ENCODE measurements at places on chromosomes 13 and 19.
A peak's percentile ranks its signal among the peaks of the same experiment; 100 is the strongest.

GRCh38 chr19:55165952-55166529, 372 bp downstream of the DNAAF3 start:
- H3K36me3 ChIP-seq = no peaks in the 10 kb centered on the region
- H3K4me3 ChIP-seq = peak overlapping the region; percentile 94
- peak overlapping the region; percentile 97 for H3K27ac ChIP-seq
- H3K4me1 ChIP-seq = peaks cover 8% of the 10 kb centered on the region
- peaks cover 56% of the 10 kb centered on the region for H3K27me3 ChIP-seq

GRCh38 chr19:35297922-35298321, 6.0 kb downstream of the MAG start:
- DNase-seq = no peak
- no peaks in the 10 kb centered on the region for H3K36me3 ChIP-seq
- peaks cover 21% of the 10 kb centered on the region for H3K4me1 ChIP-seq
- H3K27me3 ChIP-seq = no peaks in the 10 kb centered on the region

DNA sequence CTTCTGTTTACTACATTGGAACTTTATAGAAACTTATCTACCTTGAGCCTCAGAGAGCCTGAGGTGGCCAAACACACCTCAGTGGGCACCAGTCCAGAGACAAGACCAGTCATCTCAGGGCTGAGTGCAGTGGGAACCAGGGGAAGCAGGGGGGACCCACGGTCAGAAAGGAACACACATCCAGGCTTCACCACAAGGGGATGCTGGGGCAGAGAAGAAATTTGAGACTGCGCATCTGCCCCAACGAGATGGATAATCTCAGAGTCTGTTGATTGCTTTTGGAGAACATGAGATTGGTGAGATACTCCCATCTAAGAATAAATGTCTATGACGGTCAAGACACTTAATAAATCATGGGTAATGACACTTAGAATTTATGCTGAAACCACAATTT, 98.7 kb downstream of the DOCK9 start:
- peaks cover 13% of the 10 kb centered on the region for H3K4me1 ChIP-seq
- H3K4me3 ChIP-seq = no peak overlapping the region
- no peak for DNase-seq
- H3K36me3 ChIP-seq = peaks cover 20% of the 10 kb centered on the region
- H3K27ac ChIP-seq = no peak overlapping the region

DNA sequence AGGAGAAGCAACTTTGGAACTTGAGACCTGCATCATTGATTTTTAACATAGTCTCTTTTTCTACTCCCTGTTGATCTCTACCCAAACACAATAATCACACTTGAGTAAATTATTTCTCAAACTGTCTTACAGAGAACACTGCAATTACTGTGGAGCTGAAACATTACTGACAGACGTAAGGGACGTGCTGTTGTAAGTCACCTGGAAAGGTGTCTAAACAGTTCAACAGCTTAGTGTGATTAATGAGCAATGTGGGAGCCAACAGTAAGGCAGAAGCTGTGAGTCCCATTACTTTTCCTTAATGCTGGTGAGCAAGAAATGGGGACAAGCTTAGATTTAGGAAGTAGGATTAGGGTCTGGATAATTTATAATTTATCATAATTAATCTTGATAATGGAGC, 265.7 kb downstream of the DLEU7 start:
- H3K36me3 ChIP-seq = no peaks in the 10 kb centered on the region
- no peaks in the 10 kb centered on the region for H3K27me3 ChIP-seq
- no peak overlapping the region for H3K27ac ChIP-seq

- DNase-seq = no peak
- no peaks in the 10 kb centered on the region for H3K27me3 ChIP-seq
- no peaks in the 10 kb centered on the region for H3K4me1 ChIP-seq
- H3K36me3 ChIP-seq = no peaks in the 10 kb centered on the region
- H3K27ac ChIP-seq = no peak overlapping the region
Measured at GRCh38 chr13:40464337-40465014, 202.0 kb downstream of the FOXO1 start.

DNA sequence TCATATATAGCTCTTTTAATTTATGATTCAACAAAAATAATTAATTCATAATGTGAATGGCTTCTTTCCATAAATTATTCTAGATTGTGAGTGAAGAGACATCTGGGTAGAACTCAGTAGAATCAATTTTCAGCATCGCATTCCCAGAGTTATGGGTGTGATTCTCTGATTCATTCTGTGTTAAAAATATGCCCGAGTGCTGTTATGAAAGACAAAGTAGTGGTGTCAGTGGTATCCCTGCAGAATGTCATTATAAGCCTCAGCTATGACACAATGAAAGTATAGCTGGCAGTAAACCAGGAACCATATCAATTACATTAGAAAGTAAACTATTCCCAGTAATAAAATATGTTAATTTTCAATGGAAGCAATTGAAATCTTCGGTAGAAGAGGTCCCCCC, 480.5 kb upstream of the SLITRK1 start:
- no peaks in the 10 kb centered on the region for H3K27me3 ChIP-seq
- no peak for DNase-seq
- peak overlapping the region; percentile 32 for H3K27ac ChIP-seq
- H3K4me3 ChIP-seq = no peak overlapping the region
- peaks cover 1% of the 10 kb centered on the region for H3K36me3 ChIP-seq

DNA sequence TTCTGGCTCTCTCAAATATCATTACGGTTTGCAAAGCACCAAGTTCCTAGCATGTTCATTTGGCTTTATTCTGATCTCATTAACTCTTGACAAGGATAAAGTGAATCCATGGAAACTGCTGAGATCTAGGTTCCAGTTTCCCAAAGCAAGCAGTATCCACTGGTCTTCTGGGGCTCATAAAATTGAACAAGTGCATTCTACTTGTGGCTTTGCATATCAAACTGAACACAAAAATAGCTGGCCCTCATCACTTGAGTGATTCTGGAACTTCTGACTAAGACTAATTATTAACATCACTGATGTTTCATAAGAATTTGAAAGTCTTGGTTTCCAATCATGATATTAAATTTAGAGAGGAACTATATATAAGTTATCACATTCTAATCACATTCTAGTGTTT, 6.3 kb upstream of the KCTD12 start:
- peaks cover 7% of the 10 kb centered on the region for H3K4me1 ChIP-seq
- H3K36me3 ChIP-seq = peaks cover 3% of the 10 kb centered on the region
- no peak for DNase-seq
- H3K4me3 ChIP-seq = no peak overlapping the region
- peaks cover 63% of the 10 kb centered on the region for H3K27me3 ChIP-seq

DNA sequence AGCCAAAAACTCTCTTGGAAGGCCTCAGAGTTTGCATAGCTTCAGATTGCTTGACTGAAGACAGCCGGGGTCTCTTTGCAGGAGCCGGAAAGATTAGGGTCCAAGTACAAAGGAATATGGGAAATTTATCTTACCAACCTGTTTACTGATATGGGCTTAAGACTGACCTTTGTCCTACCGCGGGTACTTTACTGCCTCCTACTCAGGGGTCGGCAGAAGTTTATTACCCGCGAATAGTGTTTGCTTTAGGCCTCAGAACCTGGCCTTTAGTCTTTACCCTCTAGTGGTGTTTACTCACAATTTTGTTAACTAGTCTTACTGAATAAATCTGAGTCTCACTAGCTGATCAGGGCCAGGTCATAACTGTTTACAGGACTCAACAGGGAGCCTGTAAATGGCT, 765.4 kb upstream of the SPRY2 start:
- no peak overlapping the region for H3K27ac ChIP-seq
- H3K4me1 ChIP-seq = no peaks in the 10 kb centered on the region
- no peak overlapping the region for H3K4me3 ChIP-seq
- no peaks in the 10 kb centered on the region for H3K36me3 ChIP-seq

DNA sequence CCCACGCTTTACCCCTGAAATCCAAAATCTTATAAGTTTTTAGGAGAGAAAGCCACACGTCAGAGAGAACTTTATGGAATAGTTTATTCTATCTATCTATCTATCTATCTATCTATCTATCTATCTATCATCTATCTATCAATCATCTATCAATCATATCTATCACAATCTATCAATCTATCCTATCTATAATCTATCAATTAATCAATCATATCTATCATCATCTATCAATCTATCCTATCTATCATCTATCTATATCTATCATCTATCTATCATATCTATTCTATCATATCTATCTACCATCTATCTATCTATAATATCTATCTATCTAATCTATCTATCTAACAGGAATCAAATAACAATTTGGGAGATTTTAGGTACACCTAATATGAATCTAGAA, 115.1 kb downstream of the FGF9 start:
- peaks cover 3% of the 10 kb centered on the region for H3K4me1 ChIP-seq
- no peak overlapping the region for H3K27ac ChIP-seq
- H3K4me3 ChIP-seq = no peak overlapping the region
- DNase-seq = no peak
- no peaks in the 10 kb centered on the region for H3K36me3 ChIP-seq

DNA sequence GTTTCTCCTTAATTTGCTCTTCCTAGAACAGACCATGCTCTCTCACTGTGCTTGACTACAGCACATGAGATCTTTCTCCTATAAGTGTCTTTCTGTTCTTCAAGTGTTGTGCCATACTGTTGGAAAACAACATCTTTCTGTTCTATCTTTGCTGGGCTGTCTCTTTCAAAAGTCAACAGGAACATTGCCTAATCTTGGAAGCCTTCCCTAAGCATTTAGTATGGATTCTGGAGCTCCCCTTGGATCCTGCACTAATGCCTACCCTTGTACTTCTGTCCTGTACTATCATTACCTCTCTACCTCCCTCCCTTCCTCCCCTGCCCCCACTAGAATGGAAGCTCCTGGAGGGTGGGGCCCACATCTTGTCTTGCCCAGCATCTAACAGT, 26.8 kb downstream of the STARD13 start:
- no peaks in the 10 kb centered on the region for H3K27me3 ChIP-seq
- no peak for DNase-seq
- peaks cover 35% of the 10 kb centered on the region for H3K4me1 ChIP-seq
- H3K4me3 ChIP-seq = no peak overlapping the region
- H3K36me3 ChIP-seq = peaks cover 1% of the 10 kb centered on the region

DNA sequence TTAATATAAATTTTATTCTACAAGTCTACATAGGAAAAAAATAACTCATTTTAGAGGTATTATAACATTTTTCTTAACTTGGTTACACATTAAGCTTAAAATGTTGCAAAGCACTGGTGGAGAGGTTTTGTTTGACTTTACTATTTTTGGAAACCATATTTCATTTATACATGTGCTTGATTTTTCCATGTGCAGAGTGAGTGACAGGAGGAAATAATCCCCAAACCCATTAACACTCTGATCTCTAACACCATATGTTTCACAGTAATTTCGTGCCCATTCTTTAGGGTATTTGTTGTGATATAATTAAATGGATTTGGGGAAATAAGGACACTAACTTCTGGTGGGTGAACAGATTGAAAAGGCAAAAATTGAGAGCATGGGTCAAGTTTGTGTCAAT, 2124.4 kb upstream of the PCDH20 start:
- peaks cover 13% of the 10 kb centered on the region for H3K4me1 ChIP-seq
- H3K36me3 ChIP-seq = no peaks in the 10 kb centered on the region
- no peak for DNase-seq
- H3K27ac ChIP-seq = no peak overlapping the region

- H3K4me1 ChIP-seq = peaks cover 49% of the 10 kb centered on the region
- H3K4me3 ChIP-seq = no peak overlapping the region
- no peak for DNase-seq
- peak overlapping the region; percentile 64 for H3K27ac ChIP-seq
Measured at GRCh38 chr19:40815223-40815622, 16.2 kb downstream of the EGLN2 start.

DNA sequence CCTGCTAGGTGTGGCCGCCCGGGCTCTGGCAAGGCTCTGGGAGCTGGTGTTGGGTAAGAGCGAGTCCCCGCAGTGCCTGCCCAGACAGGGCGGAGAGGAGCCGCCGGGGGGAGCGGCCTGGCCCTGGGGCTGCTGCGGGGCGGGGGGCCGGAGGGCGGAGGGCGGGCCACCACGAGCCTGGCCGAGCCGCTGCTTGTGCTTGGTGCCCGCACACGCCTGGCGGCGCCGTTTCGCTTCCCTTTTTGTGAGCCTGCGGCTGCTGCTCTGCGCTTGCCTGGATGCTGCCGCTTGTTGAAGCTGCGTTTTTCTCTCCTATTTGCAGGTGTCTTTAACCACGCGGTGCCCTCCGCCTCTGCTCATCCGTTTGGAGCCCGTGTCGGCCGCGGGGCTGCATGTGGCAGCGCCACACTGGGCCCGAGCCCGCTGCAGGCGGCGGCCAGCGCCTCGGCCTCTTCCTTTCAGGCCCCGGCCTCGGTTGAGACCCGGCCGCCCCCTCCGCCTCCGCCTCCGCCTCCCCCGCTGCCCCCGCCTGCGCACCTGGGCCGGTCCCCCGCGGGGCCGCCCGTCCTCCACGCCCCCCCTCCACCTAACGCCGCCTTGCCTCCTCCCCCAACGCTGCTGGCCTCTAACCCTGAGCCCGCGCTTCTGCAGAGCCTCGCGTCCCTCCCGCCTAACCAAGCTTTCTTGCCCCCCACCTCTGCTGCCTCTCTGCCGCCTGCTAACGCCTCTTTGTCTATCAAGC, 8.5 kb downstream of the PLEKHJ1 start:
- no peak overlapping the region for H3K27ac ChIP-seq
- H3K4me3 ChIP-seq = no peak overlapping the region
- H3K36me3 ChIP-seq = peaks cover 14% of the 10 kb centered on the region
- DNase-seq = no peak
- H3K27me3 ChIP-seq = no peaks in the 10 kb centered on the region

DNA sequence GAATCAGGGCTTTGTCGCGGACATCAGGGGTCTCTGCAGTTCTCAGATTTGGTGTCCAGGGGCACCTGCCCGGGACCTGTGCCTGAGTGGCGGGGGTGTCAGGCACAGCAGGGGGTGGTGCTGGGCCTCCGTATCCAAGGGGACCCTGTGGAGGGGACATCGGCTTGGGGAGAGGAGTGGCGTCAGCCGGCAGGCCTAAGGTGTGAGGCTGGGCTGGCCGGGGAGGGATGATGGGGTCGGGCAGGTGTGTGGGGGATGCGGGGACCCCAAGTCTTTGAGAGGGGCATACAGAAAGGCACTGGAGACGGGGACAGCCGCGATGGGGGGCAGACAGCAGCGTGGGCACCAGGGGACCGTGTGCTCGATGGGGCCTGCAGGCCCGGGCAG, 2.5 kb downstream of the EFNA2 start:
- peak overlapping the region; percentile 36 for H3K4me3 ChIP-seq
- no peaks in the 10 kb centered on the region for H3K36me3 ChIP-seq
- no peak overlapping the region for H3K27ac ChIP-seq
- H3K27me3 ChIP-seq = peaks cover 14% of the 10 kb centered on the region
- peaks cover 7% of the 10 kb centered on the region for H3K4me1 ChIP-seq

GRCh38 chr19:54121259-54121658, 5.7 kb downstream of the PRPF31 start:
- DNase-seq = no peak
- H3K4me1 ChIP-seq = peaks cover 9% of the 10 kb centered on the region
- H3K27ac ChIP-seq = no peak overlapping the region
- H3K4me3 ChIP-seq = no peak overlapping the region
- no peaks in the 10 kb centered on the region for H3K27me3 ChIP-seq

DNA sequence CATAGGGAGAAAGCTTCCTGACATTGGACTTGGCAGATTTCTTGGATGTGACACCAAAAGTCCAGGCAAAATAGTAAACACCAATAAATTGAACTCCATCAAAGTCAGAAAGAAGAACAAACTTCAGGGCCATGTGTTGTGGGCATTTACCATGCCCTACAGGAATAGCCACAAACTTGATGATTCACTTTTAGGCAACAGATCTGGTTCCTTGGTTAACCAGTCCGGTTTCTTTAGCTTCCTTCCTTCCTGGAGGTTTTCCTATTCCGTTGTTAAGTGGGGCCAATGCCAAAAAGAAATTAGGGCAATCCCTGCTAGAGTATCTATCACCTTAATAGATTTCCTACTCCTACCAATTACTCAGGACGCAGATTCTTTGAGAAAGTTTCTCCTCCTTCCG, 25.2 kb downstream of the IGFL1 start:
- H3K4me3 ChIP-seq = no peak overlapping the region
- H3K4me1 ChIP-seq = peaks cover 7% of the 10 kb centered on the region

Data from mesothelial cell of epicardium (in vitro differentiated cells).